ENCODE measurements at places on chromosomes 1 and 21. TPM values are rescaled to one million over a fixed set of nuclear protein-coding genes. Genes with fewer than 3 reads are reported as not detected.

The HTR6 gene
- not detected for total RNA-seq

GRCh38 chr1:168640836-168641235 is 64.4 kb downstream of the XCL1 start:
- H3K4me3 ChIP-seq: no peak overlapping the region
- no peak for DNase-seq
- no peaks in the 10 kb centered on the region for H3K36me3 ChIP-seq
- no peaks in the 10 kb centered on the region for H3K4me1 ChIP-seq
- H3K27me3 ChIP-seq: peaks cover 2% of the 10 kb centered on the region
- no peak overlapping the region for H3K27ac ChIP-seq

DNA sequence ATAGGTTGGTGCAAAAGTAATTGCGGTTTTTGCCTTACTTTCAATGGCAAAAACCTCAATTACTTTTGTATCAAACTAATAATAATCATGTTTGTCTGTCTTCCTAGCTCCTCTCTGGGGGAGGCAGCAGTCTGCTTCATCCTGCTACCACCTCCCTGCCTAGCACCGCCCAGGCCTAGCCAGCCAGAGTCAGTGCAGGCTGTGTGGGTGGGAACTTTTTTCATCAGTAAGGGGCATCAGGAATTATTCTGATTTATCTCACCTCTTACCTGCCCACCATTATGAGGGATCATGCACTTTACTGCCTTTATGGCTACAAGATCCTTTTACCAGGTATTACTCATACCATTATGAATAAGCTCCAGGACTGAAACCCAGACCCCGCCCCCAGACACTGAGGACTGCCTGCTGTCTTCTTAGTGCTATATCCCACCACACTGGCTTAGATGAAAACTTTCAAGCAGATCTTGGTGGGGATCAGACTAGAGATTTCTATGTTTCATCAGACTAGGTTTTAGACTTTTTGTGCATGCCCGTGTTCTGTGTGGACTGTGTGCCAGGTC is 116.4 kb downstream of the PBX1 start:
- DNase-seq: no peak
- no peaks in the 10 kb centered on the region for H3K4me1 ChIP-seq
- no peak overlapping the region for H3K4me3 ChIP-seq
- no peak overlapping the region for H3K27ac ChIP-seq
- no peaks in the 10 kb centered on the region for H3K27me3 ChIP-seq

DNA sequence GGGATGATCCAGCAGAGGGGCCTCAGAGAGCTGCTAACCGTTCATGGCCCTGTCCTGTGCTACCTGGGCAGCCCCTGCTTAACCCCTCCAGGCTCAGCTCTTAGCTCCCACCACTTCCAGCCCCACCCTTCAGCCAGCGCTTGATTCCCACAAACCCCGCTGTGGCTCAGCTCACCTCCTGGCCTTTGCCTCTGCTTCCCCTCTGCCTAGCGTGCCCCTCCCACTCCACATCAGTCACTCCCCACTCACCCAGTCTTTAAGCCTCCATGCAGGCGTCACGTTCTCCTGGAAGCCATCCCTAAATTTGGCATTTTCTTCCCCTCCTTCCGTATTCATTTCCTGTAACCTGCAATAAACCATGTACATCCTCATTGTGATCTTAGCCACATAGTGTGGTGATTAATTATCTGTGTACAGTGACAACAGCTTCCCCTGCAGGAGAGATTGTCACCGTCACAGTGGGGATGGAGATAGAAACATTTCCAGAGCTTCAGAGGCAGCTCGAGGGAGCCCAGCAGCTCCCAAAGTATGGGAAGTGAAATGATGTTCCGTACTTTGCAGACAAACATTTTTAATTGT is 65.5 kb downstream of the EPHB2 start:
- H3K27me3 ChIP-seq: peaks cover 18% of the 10 kb centered on the region
- no peaks in the 10 kb centered on the region for H3K36me3 ChIP-seq
- H3K4me1 ChIP-seq: no peaks in the 10 kb centered on the region
- no peak overlapping the region for H3K4me3 ChIP-seq
- DNase-seq: no peak
- no peak overlapping the region for H3K27ac ChIP-seq

DNA sequence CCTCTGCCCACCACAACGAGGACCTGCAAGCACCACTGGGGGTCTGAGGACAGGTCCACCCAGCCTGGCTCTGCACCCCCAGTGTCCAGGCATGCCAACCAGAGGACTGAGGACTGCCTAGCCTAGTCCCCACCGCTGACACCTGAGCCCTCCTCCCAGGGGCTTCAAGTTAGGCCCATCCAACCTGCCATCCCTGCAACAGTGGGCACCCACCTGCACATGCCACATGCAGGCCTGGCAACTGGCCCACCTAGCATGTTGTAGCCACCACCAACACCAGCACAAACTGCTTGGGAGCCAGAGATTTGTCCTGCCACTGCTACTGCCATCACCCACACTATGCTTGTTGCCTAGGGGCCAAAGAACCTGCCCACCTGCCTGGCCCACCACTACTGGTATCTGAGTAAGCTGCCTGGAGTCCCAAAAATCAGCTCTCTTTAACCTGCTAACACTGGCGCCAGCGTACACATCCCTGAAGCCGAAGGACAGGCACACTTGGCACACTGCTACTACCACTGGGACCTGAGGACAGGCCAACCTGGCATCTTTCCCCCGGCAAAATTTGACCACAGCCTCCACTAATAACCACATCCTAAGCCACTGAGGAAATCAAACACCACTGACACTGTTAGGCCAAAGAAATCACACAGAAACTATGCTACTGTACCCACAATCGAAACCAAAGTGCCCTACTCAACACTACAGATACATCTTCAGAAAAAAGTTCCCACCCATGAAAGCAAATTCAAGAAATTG is 61.5 kb downstream of the PSMG1 start:
- no peak overlapping the region for H3K27ac ChIP-seq
- no peak overlapping the region for H3K4me3 ChIP-seq
- no peaks in the 10 kb centered on the region for H3K36me3 ChIP-seq

DNA sequence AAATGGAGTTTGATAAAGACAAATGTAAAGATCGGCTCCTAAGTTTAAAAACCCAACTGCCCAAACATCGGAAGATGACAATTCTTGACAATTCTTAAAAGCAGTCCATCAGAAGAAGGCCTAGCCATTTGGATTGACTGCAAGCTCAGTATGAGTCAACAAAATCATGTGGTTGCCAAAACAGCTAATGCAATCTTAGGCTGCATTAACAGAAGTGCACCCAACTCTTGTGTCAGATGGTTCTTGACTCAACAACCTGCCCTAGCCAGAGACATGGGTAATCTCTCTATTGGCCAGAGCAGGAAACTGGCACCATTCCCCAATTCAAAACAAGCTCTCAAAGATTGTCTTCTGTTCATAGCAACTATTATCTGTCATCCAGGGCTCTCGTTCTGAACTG is 9.9 kb upstream of the NCF2 start:
- DNase-seq: no peak
- no peak overlapping the region for H3K4me3 ChIP-seq
- no peaks in the 10 kb centered on the region for H3K36me3 ChIP-seq
- H3K27ac ChIP-seq: no peak overlapping the region

- H3K4me1 ChIP-seq: no peaks in the 10 kb centered on the region
- H3K27me3 ChIP-seq: peaks cover 32% of the 10 kb centered on the region
- no peak overlapping the region for H3K4me3 ChIP-seq
- DNase-seq: no peak
- H3K36me3 ChIP-seq: no peaks in the 10 kb centered on the region
Measured at GRCh38 chr1:232622981-232623380, 7.0 kb downstream of the SIPA1L2 start.

- no peak for DNase-seq
- peaks cover 10% of the 10 kb centered on the region for H3K27me3 ChIP-seq
- H3K36me3 ChIP-seq: no peaks in the 10 kb centered on the region
- peaks cover 17% of the 10 kb centered on the region for H3K4me1 ChIP-seq
- no peak overlapping the region for H3K4me3 ChIP-seq
Measured at GRCh38 chr1:64631346-64632034, 113.4 kb upstream of the RAVER2 start.

DNA sequence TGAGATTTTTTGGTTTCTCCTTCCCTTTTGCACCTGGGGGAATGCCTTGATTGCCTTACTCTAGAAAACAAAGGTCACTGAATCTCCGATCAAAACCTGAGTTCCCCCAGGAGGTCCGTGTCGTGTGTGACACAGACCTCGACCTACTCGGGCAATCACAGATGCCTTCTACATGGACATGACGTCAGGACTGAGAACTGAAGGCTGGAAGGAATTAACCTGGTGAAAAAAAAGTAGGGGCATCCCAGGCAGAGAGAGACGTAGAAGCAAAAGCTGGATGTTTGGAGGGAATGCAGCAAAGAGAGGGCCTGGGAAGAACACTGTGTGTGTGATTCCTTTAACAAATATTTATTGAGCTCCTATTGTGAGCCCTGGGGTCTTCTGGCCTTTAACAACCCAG is 178.0 kb downstream of the PRDM2 start:
- H3K36me3 ChIP-seq: no peaks in the 10 kb centered on the region
- H3K27me3 ChIP-seq: peaks cover 9% of the 10 kb centered on the region

The FOXD3 gene
- not detected for total RNA-seq

The RUNX3 gene
- 141 TPM for total RNA-seq

The TNFRSF4 gene
- total RNA-seq: 0.86 TPM

GRCh38 chr1:14367451-14367850 is 231.0 kb upstream of the KAZN start:
- no peak for DNase-seq
- H3K4me3 ChIP-seq: no peak overlapping the region
- no peaks in the 10 kb centered on the region for H3K36me3 ChIP-seq
- no peak overlapping the region for H3K27ac ChIP-seq

- no peaks in the 10 kb centered on the region for H3K27me3 ChIP-seq
- peak overlapping the region; percentile 96 for H3K4me3 ChIP-seq
- DNase-seq: peak; percentile 60
- H3K27ac ChIP-seq: peak overlapping the region; percentile 93
- H3K4me1 ChIP-seq: peaks cover 56% of the 10 kb centered on the region
- H3K36me3 ChIP-seq: peaks cover 22% of the 10 kb centered on the region
Measured at GRCh38 chr1:6785728-6786505, 663 bp downstream of the CAMTA1 start.

DNA sequence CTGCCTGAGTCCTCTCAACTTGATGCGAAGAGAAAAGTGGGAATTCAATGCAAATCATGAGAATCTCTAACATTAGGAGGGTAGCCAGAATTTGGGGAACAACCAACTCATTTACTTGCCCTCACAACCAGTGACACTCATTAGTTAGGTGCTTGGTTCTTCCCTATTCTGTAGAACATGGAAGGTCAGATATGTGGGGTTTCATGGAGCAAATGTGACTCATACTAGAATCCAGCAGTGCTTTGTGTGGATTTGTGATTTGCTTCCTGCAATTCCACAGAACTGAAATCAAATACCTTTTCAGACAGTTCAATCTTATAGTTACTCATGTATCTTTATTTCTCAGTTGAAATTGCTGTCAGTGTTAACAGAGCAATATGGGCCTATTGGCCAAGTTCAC is 6.9 kb upstream of the ETV3 start:
- DNase-seq: no peak
- H3K4me1 ChIP-seq: peaks cover 11% of the 10 kb centered on the region
- no peak overlapping the region for H3K27ac ChIP-seq
- no peak overlapping the region for H3K4me3 ChIP-seq
- H3K36me3 ChIP-seq: no peaks in the 10 kb centered on the region
- H3K27me3 ChIP-seq: peaks cover 2% of the 10 kb centered on the region

GRCh38 chr21:14869984-14870852 is 194.6 kb downstream of the NRIP1 start:
- peak overlapping the region; percentile 51 for H3K27ac ChIP-seq
- H3K36me3 ChIP-seq: no peaks in the 10 kb centered on the region
- DNase-seq: no peak
- no peaks in the 10 kb centered on the region for H3K27me3 ChIP-seq
- H3K4me3 ChIP-seq: peak overlapping the region; percentile 55
- peaks cover 58% of the 10 kb centered on the region for H3K4me1 ChIP-seq

- DNase-seq: no peak
- H3K4me1 ChIP-seq: no peaks in the 10 kb centered on the region
- H3K4me3 ChIP-seq: no peak overlapping the region
Measured at GRCh38 chr21:36847189-36847588, 119.3 kb downstream of the HLCS start.

GRCh38 chr1:219717536-219717935 is 104.6 kb upstream of the ZC3H11B start:
- no peak overlapping the region for H3K4me3 ChIP-seq
- no peaks in the 10 kb centered on the region for H3K4me1 ChIP-seq
- no peaks in the 10 kb centered on the region for H3K27me3 ChIP-seq

DNA sequence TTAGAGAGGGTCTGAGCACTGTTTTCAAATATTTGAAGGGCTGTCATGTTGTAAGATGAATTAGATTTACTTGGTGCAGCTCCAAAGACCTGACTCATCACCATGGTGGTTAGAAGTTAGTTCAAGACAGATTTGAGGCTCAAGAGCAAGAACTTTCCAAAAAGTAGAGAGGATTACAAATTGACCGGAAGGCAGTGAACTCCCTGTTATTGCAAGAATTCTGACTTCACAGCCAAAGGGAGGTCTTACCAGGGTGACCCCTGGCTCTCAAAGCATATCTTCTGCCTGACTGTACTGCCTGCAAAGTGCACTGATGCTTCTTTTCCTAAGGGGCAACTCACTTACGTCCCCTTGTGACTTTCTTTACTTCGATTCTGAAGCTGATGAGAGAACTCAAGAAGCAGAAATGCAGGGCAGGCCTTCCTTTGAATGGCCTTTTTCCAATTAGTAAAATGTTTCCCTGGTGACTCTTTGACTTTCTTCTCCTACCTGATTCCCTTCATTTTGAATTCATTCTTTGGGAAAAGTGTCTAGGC is 86.4 kb downstream of the NAV1 start:
- no peaks in the 10 kb centered on the region for H3K36me3 ChIP-seq
- DNase-seq: no peak
- H3K27me3 ChIP-seq: no peaks in the 10 kb centered on the region

GRCh38 chr1:118744420-118744819 is 243.7 kb downstream of the TBX15 start:
- H3K4me3 ChIP-seq: no peak overlapping the region
- peaks cover 3% of the 10 kb centered on the region for H3K27me3 ChIP-seq
- no peaks in the 10 kb centered on the region for H3K36me3 ChIP-seq
- DNase-seq: no peak
- H3K27ac ChIP-seq: no peak overlapping the region

DNA sequence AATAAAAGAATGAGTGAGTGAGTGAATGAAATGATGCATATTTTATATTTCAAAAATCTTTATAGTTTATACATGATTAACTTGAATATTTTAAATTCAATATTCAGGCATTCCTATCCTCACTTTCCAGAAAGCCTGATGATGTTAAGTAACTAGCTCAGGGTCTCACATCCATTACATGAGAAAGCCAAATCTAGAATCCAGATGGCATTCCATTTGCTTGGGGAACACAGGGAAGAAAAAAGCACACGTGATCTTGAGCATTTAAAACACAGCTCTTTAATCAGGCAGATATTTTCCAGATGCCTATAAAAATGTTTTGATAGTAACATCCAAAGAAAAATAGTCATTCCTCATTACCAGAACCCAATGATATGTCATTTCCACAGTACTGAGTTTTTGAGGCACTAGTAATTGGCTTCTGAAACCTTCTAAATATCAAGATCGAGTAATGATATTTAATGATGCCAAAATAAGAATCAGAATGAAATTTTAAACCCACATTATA is 291.9 kb downstream of the DSCAM start:
- H3K27ac ChIP-seq: no peak overlapping the region
- H3K27me3 ChIP-seq: no peaks in the 10 kb centered on the region
- DNase-seq: no peak
- no peak overlapping the region for H3K4me3 ChIP-seq
- H3K4me1 ChIP-seq: no peaks in the 10 kb centered on the region

GRCh38 chr1:209774592-209774991 is 9.8 kb downstream of the C1orf74 start:
- H3K36me3 ChIP-seq: peaks cover 53% of the 10 kb centered on the region
- H3K4me1 ChIP-seq: no peaks in the 10 kb centered on the region
- H3K27me3 ChIP-seq: no peaks in the 10 kb centered on the region
- DNase-seq: no peak
- H3K27ac ChIP-seq: no peak overlapping the region

The RORC gene
- not detected for total RNA-seq

The KRTAP12-1 gene
- not detected for total RNA-seq

The PLA2G4A gene
- total RNA-seq: not detected

The FCMR gene
- total RNA-seq: 146 TPM
